CD4-positive, alpha-beta T cell treated with Interleukin-15 for 4 hours (primary cell): ENCODE measurements at places on chromosomes 5 and 9.
A peak's percentile ranks its signal among the peaks of the same experiment; 100 is the strongest.

DNA sequence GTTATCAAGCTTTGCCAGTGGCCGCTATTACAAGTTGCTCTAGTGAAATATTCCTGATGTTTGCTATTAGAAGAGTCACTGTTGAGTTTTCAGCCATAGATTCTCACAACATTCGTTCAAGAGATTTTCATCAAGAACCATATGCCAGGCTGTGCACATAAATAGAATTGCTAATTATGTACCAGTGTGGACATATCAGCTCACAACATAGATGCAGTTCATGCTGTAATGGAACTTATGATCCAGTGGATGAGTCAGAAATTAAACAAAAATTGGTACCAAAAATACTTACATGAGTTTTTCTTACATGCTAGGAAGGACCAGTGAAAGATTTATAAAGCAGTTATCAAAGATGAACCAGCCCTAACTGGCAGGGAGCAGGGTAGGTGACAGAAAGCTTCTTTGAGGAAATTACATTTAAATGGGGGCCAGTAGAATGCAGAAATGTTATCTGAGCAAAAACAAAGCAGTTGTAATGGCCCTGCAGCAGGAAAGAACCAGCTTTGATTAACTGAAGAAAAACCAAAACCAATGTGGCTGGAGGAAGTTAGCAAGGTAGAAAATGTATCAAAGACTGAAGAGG lies 404.2 kb downstream of the DNAH5 start:
- DNase-seq = no peak

- DNase-seq = no peak
These were observed 57.4 kb downstream of the ADAMTSL1 start for GRCh38 chr9:18531136-18532065.

- DNase-seq = no peak
These were observed 337.3 kb upstream of the RFX3 start for GRCh38 chr9:3863111-3863528.

GRCh38 chr5:82613891-82614290 lies 335.7 kb upstream of the RPS23 start:
- DNase-seq = no peak

DNA sequence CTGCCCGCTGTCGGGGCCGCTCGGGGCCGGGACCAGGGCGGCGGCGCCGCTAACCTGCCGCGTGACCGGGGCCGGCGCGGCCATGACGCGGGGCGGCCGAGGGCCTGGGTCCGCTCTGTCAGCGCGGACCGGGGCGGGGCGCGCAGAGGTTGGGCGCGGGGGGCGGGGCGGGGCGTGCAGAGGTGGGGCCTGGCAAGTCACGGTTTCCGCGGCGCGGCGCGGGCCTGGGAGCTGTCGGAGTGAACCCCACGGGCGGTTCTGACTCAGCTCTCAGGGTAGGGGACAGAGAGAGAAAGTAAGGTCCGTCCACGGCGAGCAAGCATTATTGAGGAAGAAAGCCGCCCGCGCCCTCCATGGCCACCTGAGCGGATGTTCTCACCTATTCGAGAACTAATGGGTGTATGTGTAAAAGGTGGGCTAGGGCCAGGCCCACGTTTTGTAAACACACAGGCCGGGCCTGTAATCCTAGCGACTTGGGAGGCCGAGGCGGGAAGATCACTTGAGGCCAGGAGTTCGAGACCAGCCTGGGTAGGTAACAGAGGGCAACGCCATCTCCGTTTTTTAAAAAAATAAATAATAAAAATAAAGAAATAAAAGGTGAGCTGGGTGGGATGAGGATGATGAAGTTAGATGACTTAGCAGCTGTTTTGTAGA lies at the start of gene PRXL2C:
TSS of gene PRXL2C (minus strand) at position 120 of the 654 bp plus-strand sequence. CDS start at position 84, 36 bp downstream.
- DNase-seq = peak; percentile 84

GRCh38 chr9:20028192-20028848 lies 239.5 kb upstream of the SLC24A2 start:
- no peak for DNase-seq

DNA sequence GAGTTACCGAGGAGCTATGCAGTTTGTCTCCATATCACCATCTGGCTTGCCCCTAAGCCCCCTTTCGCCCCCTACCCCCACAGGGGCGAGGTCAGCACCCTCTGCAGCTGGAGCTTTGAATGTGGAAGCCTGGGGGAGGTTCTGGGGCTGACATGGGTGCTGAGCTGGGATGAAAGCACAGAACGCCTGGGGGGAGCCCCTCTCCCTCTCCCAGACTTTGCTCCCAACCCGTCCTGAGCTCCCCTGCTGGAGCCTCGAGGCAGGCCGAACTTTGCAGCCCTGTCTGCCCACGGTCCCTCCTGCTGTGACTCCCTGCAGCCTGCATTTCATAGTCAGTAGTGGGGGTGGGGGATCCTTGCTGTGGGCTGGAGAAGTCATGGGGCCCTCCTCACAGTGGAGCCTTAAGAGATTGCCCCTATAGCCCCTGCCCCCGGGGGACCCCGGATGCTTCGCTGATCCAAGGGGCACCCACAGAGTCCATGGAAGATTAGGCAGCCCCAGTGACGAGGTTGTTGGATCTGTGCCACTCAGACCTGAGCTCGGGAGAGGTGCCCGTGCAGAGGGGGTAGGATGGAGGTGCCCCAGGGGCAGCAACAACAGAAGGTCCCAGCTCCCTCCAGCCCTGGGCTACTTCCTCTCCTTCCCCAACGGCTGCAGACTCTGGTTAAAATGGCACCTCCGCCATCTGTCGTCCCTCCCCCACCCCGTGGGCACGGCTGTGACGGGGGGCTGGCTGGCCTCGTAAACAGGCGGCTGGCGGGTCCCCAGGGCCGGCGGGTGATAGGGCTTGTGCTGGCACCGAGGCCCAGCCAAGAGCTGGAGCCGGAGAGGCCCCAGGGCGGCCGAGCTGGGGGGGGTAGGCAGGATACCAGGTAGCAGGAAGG lies 162.0 kb downstream of the C9orf50 start:
- no peak for DNase-seq

GRCh38 chr9:130340011-130340410 lies 74.5 kb downstream of the HMCN2 start:
- DNase-seq = no peak

DNA sequence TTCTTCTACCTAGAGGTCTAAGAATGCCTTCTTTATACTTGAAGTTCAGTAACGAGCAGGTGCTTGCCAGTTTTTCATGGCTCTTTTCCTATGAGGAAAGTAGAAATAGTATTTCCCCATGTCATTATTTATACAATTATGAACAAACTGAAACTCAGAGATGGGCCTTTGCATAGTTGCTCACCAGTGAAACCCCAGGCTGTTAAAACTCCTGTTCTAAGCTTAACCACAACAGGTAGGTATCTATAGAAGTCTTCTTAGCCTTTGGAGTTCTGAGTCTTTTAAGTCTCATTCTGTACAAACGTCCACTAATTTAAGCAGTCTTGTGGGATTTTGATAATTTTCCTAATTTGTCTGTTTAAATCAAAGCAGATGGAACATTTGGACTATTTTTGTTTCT lies 90.1 kb downstream of the STARD4 start:
- DNase-seq = no peak

GRCh38 chr5:160793530-160793899 lies 58.5 kb downstream of the ATP10B start:
- DNase-seq = no peak

GRCh38 chr9:119252671-119253299 lies 116.5 kb downstream of the BRINP1 start:
- no peak for DNase-seq

GRCh38 chr5:134123360-134123759 lies 8.9 kb downstream of the TCF7 start:
- no peak for DNase-seq

- DNase-seq = no peak
These were observed 506.0 kb downstream of the HTR1A start for GRCh38 chr5:63456279-63456678.

- DNase-seq = no peak
These were observed 73.6 kb upstream of the RETREG1 start for GRCh38 chr5:16690243-16690852.

DNA sequence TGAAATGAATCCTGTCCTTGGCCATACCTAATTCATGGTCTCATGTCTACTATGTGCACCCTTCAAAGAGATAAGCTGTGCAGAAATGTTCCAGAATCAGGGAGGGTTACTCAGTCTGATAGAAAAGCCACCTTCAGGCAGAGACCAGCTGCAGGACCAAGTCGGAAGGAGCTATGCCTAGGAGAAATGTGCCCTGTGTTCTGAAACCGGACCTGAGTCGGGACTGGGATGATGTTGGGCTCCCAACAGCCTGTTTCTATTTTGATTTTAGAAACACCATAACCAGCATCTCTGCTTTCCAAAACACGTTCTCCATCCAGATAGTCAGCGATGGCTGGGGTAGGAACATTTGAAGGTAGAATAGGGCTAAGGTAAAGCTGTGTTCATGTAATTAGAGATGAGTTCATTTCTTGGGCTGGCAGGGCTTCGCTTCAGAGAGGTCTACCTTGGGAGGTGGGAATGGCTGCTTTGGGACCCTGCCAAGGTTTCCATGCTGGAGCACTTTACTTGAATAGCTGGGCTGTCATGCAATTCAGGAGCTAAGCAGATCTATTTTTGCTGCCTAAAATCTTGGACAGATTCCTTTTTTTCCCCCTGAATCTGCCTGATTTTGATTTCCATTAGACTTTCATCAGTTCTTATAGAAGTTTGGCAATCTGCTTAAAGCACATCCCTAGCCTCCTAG lies 2.8 kb downstream of the ADCY2 start:
- no peak for DNase-seq

- DNase-seq = no peak
These were observed 64.3 kb upstream of the GARNL3 start for GRCh38 chr9:127200106-127200862.

- no peak for DNase-seq
These were observed 14.8 kb upstream of the GSN start for GRCh38 chr9:121253162-121253561.

DNA sequence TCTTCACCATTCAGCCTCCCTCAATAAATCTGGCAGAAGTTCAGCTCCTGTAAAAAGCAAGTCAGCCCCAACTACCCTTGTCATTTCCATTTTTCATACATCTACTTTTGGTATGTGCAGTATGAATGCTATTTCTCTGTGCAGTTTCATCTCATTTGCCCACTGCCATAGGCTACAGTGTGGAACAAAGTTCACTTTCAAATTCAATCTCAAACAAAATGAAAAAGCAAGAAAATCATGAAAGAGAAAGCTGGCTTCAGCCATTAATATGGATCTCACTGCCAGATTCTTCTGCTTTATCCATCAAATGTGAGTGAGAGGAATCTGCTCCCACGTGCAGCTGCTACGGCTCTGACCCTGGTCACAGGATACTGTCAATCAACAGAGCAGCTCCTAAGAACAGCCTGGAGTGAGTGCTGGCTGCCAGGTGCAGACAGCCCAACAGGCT lies 494.2 kb downstream of the ZNF608 start:
- no peak for DNase-seq

GRCh38 chr5:36836831-36837230 lies 39.7 kb upstream of the NIPBL start:
- DNase-seq = no peak

DNA sequence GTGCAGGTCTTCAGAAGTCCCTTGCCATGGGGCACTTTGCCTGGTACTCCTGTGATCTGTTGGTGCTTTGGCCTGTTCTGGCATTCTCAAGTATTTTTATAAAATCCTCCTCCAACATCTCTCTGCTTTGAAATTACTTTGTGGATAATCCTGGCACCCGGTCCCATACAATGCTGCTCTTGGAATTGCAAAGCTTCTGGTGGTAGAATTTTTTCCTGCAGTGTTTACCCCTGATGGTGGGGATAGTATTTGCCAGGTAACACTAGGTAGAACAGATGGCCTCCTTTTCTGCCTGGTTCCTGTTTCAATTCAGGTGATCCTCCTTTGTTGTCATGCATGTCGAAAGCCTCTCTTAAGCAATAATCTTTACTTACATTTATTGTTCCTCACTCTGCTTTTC lies 109.8 kb upstream of the ATP10B start:
- DNase-seq = no peak

- DNase-seq = no peak
These were observed 120.7 kb upstream of the SLIT3 start for GRCh38 chr5:169421677-169422076.

DNA sequence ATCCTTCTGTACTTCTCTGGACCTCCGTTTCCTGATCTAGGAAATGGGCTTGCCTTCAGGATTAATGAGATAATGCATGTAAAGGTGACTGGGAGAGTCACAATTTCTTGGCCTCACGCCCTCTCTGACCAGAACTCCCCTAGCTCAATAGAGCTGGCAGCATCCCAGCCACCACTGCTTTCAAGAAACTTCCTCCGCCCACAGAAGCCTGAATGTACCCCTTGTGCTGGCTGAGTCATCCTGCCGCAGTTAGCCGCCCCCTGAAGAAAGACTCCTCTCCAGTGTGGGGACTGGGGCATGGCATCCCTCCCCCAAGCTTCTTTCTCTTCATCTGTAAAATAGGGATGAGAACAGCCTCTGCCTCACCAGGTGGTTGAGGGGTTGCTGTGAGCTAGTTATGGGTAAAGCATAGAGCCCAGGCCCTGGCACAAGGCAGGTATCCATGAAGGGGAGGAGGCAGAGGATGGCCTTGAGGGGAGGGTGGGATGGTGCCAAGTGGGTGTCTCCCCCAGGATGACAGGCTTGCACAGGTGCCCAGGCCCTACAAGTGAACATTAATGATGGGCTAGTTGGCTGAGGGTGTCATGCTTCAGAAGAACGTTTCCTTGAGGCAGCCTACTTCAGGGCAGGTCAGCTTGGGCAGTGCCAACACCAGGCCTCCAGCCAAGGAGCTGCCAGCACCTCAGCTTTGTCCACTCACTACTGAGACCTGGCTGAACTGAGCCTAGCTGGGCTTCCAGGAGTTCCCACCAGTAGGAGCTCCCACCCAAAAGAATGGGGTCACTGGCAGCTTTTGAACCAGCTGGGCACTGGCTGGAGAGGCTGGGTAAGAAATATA lies 3.4 kb downstream of the PDLIM4 start:
- DNase-seq = no peak

GRCh38 chr9:115084709-115085108 lies 33.2 kb downstream of the TNC start:
- no peak for DNase-seq

DNA sequence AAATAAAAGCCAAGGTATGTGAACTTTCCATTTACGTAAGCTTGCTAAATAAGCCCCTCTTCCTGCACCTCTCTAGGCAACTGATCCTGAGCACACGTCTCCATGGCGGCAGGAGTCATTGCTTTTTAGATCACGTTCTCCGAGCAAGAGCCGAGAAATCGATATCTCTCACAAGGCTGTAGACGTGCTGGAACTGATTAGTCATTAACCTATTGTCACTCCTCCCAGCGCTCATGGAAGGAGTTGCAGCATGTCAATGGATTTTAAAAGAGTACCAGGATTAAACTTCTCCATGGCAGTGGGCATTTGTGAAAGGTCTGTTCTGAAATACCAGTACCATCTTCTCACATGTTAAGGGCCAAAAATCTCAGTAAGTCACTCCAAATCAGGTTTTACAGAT lies 4.7 kb upstream of the ADCY2 start:
- DNase-seq = no peak

DNA sequence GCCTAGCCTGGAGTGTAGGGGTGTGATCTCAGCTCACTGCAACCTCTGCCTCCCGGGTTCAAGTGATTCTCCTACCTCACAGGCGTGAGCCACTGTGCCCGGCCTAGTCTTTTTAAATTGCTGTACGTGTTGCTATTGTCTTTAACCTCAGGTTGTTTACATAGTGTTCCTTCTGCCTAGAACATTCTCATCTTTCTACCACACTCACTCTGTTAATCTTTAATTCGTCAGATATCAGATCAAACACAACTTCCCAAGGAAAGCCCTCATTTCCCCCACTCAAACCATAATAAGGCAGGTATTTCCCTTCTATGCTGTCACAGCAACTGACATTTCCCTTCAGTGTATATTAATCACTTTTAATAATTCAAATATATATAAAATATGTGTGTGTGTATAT lies 1310.0 kb upstream of the C9orf72 start:
- DNase-seq = no peak
